Immature natural killer cell (primary cell): ENCODE measurements at places on chromosomes 4 and X. TPM values are rescaled to one million over a fixed set of nuclear protein-coding genes. Genes with fewer than 3 reads are reported as not detected.

DNA sequence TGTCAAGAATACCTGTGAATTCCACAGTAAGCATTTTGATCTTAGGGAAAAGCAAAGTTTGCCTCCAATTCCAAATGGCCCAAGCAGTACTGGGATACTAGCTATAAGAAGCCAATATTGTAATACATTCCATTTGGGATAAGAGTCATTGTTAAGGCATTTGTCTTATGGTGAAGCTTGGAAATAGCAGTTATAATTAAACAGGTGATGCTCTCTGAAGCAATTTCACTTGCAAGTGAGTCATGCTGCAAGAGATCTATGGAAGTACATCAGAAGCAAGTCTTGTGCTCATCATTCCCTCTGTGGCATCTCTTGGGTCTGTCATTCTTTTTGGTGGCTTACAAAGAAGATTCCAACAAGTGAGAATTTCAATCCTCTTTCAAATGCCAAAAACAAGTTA is 386.4 kb upstream of the RPS6KA3 start:
- no peak overlapping the region for H3K27ac ChIP-seq
- DNase-seq, result no peak
- H3K27me3 ChIP-seq, result no peaks in the 10 kb centered on the region
- no peaks in the 10 kb centered on the region for H3K4me1 ChIP-seq
- no peaks in the 10 kb centered on the region for H3K36me3 ChIP-seq

GRCh38 chr4:130028552-130028951 is 932.6 kb downstream of the C4orf33 start:
- no peak overlapping the region for H3K4me3 ChIP-seq
- no peaks in the 10 kb centered on the region for H3K4me1 ChIP-seq
- H3K27ac ChIP-seq, result no peak overlapping the region
- no peak for DNase-seq
- H3K27me3 ChIP-seq, result no peaks in the 10 kb centered on the region

GRCh38 chrX:40349251-40349650 is 231.5 kb upstream of the ATP6AP2 start:
- H3K36me3 ChIP-seq, result no peaks in the 10 kb centered on the region
- no peak overlapping the region for H3K4me3 ChIP-seq
- DNase-seq, result no peak
- no peaks in the 10 kb centered on the region for H3K4me1 ChIP-seq

The SERPINA7 gene
- polyA plus RNA-seq, result not detected

DNA sequence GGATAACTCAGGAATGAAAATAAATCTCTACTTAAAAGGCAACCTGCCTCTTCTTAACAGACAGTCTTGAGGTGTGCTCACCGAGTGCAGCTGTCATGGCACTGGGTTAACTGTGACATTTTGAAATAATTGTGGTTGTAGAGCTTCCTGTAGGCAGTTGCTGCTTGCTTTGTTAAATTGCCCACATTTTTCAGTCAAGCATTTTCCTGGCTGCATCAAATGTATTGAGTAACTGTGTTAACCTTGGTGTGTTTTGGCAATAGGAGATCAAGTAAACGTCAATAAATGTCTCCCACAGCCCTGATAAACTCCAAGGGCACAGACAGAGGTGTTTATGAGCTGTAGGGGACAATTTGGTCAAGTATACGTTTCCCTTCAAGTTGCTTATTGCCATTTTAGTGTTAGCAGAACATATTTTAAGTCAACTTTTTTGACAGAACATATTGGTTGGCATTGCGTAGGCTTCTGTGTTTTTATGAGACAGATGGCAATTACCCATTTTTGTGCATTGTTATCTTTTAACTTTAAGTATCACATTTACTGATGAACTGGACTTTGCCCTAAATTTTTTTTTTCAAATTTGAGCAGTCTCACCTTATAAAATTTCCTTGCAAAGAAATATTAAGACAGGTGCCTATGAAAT is 527.4 kb downstream of the C4orf33 start:
- H3K27me3 ChIP-seq, result no peaks in the 10 kb centered on the region
- H3K4me3 ChIP-seq, result no peak overlapping the region
- no peak for DNase-seq
- H3K36me3 ChIP-seq, result no peaks in the 10 kb centered on the region

DNA sequence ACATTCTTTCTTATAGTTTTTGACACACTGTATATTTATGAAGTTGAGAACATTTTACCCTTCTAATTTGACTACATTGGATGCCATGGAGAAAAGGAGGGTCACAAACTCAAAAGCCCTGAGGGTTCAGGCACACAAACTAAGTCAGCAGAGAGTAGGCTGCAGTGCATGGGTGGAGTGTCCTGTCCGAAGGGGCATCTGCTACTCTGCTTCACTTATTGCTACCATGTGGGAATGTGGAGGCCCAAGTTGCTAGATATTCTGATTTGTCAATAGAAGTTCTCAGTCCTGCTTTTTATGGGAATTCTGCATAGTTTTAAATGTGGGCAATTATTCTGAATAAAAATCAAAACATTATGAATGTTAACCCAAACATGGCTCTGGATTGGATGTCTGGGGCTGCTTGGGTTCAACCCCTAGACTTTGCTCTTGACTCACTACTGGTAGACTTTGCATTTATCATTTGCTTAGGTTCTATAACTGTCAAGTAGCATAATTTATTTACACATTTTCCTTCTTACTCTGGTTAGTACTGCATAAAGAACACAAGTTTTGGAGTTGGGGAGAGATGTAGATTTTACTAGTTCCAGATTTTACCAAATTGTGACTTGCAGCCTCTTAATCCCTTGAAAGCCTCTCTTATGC is 255.1 kb downstream of the SPRY1 start:
- H3K4me1 ChIP-seq, result no peaks in the 10 kb centered on the region
- H3K27ac ChIP-seq, result no peak overlapping the region
- H3K36me3 ChIP-seq, result no peaks in the 10 kb centered on the region
- H3K4me3 ChIP-seq, result no peak overlapping the region

GRCh38 chrX:39848900-39849299 is 248.9 kb downstream of the BCOR start:
- no peak overlapping the region for H3K27ac ChIP-seq
- H3K4me3 ChIP-seq, result no peak overlapping the region
- peaks cover 20% of the 10 kb centered on the region for H3K4me1 ChIP-seq
- peaks cover 2% of the 10 kb centered on the region for H3K27me3 ChIP-seq

GRCh38 chr4:31983677-31984076 is 1263.5 kb downstream of the PCDH7 start:
- no peak overlapping the region for H3K4me3 ChIP-seq
- no peaks in the 10 kb centered on the region for H3K36me3 ChIP-seq
- no peak for DNase-seq
- no peaks in the 10 kb centered on the region for H3K27me3 ChIP-seq

DNA sequence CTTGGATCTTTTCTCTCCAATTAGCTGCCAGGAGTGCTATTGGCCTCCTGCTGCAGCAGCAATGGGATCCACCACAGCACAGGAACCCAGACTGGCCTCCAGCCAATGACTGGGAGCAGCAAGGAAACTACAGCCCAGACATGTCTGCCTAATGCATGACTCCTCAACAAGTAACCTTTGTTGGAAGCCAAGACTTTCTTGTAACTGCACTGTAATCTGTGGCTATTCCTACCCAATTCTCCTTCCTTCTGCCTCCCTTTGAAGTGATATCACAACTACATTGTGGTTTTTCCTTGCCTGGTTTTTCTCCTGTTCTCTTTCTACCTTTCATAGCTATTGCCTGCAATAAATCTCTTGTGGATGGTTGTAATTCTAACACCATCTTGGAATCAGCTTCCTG is 39.8 kb downstream of the SNCA start:
- no peak for DNase-seq
- no peaks in the 10 kb centered on the region for H3K4me1 ChIP-seq
- H3K27ac ChIP-seq, result no peak overlapping the region
- no peak overlapping the region for H3K4me3 ChIP-seq
- no peaks in the 10 kb centered on the region for H3K36me3 ChIP-seq
- no peaks in the 10 kb centered on the region for H3K27me3 ChIP-seq

The VEGFD gene
- polyA plus RNA-seq, result not detected

DNA sequence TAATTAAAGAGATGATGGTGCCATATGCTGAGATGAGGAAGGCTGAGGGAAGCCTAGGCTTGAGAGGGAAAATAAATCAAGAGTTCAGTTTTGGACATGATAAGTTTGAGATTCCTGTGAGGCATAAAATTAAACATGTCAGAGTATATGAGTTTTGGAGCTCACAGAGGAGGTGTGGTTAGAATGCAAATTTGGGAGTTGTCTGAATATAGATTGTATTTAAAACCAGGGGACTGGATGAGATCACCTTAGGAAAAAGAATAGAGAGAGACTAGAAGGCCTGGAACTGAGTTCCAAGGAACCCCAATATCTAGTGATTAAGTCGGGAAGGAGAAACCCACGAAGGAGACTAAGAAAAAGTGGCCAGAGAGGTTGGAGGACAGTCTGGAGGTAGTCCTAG is 65.5 kb downstream of the FRMPD3 start:
- H3K27ac ChIP-seq, result no peak overlapping the region
- no peak for DNase-seq
- no peaks in the 10 kb centered on the region for H3K4me1 ChIP-seq
- peaks cover 4% of the 10 kb centered on the region for H3K27me3 ChIP-seq
- no peak overlapping the region for H3K4me3 ChIP-seq

The FGG gene
- not detected for polyA plus RNA-seq

The NDP gene
- not detected for polyA plus RNA-seq

The MAGEA9B gene
- not detected for polyA plus RNA-seq

DNA sequence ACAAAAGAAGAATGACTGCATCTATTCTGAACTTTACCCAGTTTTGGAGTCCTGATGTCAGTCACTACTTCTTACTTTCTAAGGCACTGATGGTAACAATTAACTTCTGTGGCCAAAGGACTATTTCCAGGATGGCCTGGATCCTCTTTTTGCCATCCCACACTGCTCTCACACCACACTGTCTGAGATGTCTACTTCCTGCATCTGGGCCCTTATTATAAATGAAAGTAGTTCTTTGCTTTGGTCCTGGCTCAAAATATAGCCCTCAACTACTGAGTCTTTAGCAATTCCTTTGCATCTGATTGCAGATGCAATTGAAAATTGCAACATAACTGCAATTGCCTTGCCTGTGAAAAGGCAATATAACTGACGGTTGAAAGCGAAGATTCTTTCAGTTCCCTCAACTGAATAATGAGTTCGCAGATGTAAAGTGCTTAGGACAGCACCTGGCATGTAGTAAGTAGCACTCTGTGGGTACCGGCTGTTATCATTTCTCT is 44.2 kb downstream of the COQ2 start:
- H3K27ac ChIP-seq, result no peak overlapping the region
- H3K27me3 ChIP-seq, result peaks cover 8% of the 10 kb centered on the region
- peaks cover 74% of the 10 kb centered on the region for H3K4me1 ChIP-seq
- no peak overlapping the region for H3K4me3 ChIP-seq

The SLC9A6 gene
- polyA plus RNA-seq, result 13.2 TPM
